ENCODE measurements at places on chromosomes 13 and 19. TPM values are rescaled to one million over a fixed set of nuclear protein-coding genes. Genes with fewer than 3 reads are reported as not detected.

The SYT5 gene
- 0.54 TPM for total RNA-seq

The ANGPTL4 gene
- 1.6 TPM for total RNA-seq

The GAMT gene
- total RNA-seq, result 19.4 TPM

The NCAN gene
- total RNA-seq, result not detected

The OVOL3 gene
- total RNA-seq, result not detected

The KLK14 gene
- 0.34 TPM for total RNA-seq

The ZNF675 gene
- total RNA-seq, result 16.1 TPM

The DEDD2 gene
- 78.3 TPM for total RNA-seq

The SIGLEC8 gene
- total RNA-seq, result not detected

The POU4F1 gene
- 1.0 TPM for total RNA-seq

The PIP5K1C gene
- 26.3 TPM for total RNA-seq

The SIPA1L3 gene
- 115 TPM for total RNA-seq

The POLRMT gene
- 51.4 TPM for total RNA-seq

The PSPN gene
- total RNA-seq, result 1.7 TPM

The KLF2 gene
- total RNA-seq, result 5.0 TPM

The CEACAM21 gene
- total RNA-seq, result not detected

The CRX gene
- not detected for total RNA-seq

The MBD3L2 gene
- total RNA-seq, result not detected

The ZNF837 gene
- total RNA-seq, result 0.81 TPM

The STOML3 gene
- not detected for total RNA-seq

The TIMM29 gene
- 17.8 TPM for total RNA-seq

The GNG7 gene
- 0.91 TPM for total RNA-seq

The FAM124A gene
- total RNA-seq, result 0.12 TPM

The KASH5 gene
- total RNA-seq, result not detected

The OR7C1 gene
- total RNA-seq, result not detected

The IZUMO1 gene
- 0.31 TPM for total RNA-seq

The VSTM2B gene
- total RNA-seq, result not detected

The ZNF607 gene
- 13.7 TPM for total RNA-seq

The GGN gene
- total RNA-seq, result 0.40 TPM

The PRSS57 gene
- total RNA-seq, result not detected

The ETV2 gene
- total RNA-seq, result not detected

The LRRC8E gene
- 8.0 TPM for total RNA-seq

The FCAR gene
- not detected for total RNA-seq

The THSD8 gene
- total RNA-seq, result 16.1 TPM

The MYH14 gene
- total RNA-seq, result 255 TPM

The ZNF790 gene
- 10.8 TPM for total RNA-seq

The ACP7 gene
- total RNA-seq, result 9.5 TPM

The C13orf42 gene
- not detected for total RNA-seq
